Activated naive CD4-positive, alpha-beta T cell (primary cell): ENCODE measurements at places on chromosomes 6 and 20.

GRCh38 chr6:165662749-165663376 is at the start of gene PDE10A:
TSS of gene PDE10A (minus strand) at chr6:165663241. CDS start at chr6:165662811, 430 bp downstream.
- DNase-seq = no peak

DNA sequence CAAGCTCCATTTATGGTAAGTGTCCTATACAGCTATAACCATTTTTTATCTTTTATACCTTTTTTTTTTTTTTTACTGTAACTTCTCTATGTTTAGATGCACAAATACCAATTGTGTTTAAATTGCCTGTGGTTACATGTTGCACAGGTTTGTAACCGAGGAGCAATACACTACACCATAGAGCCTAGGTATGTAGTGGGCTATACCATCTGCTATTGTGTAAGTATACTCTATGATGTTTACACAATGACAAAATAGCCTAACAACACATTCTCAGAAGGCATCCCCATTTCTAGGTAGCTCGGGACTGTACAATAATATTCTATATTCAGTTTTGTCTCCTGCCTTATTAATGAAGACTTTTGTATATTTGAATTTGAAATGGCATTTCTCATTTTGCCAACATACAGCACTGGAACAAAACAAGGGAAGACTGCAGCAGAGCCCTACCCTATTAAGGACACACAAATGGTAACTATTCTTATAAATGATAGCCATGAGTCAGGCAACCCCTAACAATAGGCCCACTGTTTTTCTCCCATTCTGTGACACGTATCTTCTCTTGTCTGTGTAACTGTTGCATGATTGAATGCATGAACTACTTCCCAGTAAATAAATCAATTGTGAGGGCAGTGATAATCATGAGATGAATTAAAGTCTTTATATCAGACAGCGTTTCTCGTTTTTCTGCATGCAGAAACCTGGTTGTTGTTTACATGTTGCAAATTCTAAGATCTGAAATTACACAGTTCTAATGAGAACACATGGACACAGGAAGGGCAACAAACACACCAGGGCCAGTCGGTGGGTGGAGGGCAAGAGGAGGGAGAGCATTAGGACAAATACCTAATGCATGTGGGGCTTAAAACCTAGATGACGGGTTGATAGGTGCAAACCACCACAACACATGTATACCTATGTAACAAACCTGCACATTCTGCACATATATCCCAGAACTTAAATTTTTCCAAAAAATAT is 173.9 kb downstream of the EPM2A start:
- no peak for DNase-seq

- no peak for DNase-seq
Measured at GRCh38 chr6:111011360-111012142, 29.7 kb downstream of the RPF2 start.

DNA sequence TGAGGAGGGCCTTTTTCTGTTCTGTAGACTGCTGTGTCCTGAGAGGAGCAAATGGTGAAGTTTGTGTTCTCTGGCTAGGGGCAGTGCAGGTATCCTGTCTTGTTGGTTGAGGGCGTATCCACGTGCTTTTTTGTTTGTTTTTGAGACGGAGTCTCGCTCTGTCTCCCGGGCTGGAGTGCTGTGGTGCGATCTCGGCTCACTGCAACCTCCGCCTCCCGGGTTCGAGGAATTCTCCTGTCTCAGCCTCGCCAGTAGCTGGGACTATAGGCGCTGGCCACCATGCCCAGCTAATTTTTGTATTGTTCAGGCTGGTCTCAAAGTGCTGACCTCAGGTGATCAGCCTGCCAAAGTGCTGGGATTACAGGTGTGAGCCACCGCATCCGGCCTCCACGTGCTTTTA is 10.8 kb upstream of the PXDC1 start:
- no peak for DNase-seq

DNA sequence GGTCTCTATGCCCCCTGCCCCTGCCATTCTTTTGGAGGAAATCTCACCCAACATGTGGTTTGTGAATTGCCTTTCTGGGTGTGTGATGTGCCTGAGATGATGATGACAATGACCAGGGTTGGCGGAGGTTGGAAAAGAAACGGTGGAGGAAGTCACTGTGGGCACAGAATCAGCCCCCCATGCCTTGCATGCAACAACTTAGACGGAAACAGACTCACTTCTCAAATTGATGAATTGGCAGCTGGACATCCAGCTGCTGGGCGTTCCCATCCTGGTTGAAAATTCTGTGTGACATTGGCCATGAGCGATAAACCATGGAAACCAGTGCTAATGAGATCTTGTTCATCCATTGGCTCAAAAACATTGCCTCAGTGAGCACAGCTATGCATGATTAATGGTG is 95.8 kb upstream of the LY86 start:
- no peak for DNase-seq

DNA sequence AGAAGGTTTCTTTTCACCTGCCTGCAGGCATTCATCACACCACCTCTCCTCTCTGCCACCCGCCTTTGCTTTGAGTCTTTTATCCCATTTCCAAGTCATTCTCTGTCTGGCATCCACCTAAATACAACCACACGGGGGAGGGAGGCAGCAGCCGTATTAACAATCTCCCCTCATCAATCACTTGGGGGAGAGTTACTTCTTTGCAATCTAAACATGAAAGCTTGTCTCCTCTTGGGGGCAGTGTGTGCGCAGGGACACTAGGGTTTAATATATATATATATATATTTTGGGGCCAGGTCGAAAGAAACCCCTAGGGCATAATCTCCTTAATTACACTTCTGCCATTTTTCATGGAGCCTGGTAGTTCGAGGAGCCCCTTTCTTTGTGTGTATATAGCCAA is 214.5 kb downstream of the TSHZ2 start:
- no peak for DNase-seq

DNA sequence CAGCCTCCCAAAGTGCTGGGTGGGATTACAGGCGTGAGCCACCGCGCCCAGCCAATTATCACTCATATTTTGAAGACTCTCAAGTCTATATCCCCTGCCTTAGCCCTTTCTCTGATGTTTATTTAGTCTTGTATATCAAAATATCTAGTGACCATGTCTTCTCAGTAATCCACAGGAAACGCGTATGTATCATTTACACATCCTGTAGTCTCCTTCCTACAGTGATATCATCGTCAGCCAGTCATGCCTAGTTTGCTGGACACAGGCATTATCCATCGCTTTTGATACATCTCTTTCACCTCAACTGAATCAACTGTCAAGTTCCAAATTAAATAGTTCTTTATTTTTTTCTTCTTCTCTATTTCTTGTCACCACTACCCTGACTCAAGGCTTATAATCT is 223.7 kb downstream of the NKAIN2 start:
- DNase-seq = no peak

DNA sequence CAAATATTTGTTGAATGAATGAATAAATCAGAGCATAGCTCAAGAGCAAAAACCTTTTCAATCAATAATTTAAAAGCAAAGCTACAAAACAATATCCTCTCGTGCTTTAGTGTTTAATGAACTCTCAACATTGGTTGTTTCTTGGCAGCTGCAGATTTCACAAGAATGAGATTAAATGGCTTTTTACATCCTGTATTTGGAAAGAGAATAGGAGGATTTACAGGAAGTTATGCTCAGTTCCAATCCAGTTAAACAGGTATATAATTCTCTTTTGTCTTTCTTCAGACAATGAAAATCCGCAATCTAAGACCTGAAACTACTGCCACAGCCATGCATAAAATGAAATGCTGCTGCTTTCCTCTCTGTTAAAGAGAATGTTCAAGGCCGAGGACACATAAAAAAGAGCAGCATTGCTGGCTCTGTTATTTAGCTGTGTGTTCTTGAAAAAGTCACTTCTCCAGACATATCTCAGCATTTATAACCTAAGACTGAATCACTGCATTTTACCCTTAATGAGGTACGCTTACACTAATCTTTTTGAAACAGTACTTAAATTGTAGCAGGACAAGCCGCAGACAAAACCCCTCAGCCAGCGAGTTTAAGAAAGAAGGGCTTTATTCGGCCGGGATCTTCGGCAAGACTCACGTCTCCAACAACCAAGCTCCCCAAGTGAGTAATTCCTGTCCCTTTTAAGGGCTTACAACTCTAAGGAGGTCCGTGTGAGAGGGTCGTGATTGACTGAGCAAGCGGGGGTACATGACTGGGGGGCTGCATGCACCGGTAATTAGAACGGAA is 3.6 kb downstream of the C6orf52 start:
- no peak for DNase-seq

GRCh38 chr6:128720891-128721290 is 162.0 kb upstream of the LAMA2 start:
- DNase-seq = no peak

- no peak for DNase-seq
Measured at GRCh38 chr6:117607511-117607910, 5.2 kb upstream of the GOPC start.

DNA sequence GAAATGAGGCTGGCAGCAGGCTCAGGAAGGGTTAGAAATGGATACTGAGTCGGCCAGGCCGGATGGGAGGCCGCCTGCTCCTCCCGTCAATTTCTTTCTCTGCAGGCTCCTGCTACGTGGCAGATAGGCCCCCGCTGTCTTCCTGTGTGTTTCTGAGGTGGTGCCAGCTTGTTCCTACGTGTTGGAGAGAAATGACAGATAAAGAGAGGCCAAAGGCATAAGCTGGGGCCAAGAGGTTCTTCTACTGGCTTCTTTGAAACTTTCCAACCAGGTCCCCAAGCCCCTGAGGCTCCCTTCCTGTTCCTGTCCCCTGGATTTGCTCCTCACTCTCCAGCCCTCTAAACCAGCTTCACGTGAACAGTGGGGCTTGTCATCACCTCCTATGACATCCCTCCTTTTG is 76.8 kb downstream of the TCP11 start:
- no peak for DNase-seq

DNA sequence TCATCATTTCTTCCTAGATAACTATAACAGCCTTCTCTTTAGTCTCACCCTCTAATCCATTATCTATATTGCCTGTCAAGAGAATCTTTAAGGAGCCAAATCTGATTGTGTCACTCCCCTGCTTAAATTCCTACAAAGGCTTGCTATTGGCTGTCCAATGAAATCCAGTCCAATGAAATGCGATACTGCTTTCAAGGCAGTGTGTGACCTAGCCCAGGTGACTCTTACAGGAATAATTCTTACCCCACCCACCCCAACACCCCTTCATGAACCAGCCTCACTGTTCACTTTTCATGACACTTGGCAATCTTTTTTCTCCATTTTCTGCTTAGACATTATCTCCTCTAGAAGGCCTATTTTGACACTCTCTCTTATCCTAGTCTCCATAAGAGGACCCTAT is 163.3 kb upstream of the MARCKS start:
- no peak for DNase-seq

GRCh38 chr20:16803965-16804792 is 56.0 kb downstream of the OTOR start:
- no peak for DNase-seq

GRCh38 chr6:14316651-14317386 is 199.2 kb downstream of the CD83 start:
- DNase-seq = no peak

- no peak for DNase-seq
Measured at GRCh38 chr6:98254624-98255023, 579.8 kb upstream of the POU3F2 start.

GRCh38 chr20:45392733-45393132 is 14.6 kb upstream of the TP53TG5 start:
- no peak for DNase-seq

- no peak for DNase-seq
Measured at GRCh38 chr20:18176318-18176785, 38.7 kb downstream of the KAT14 start.

DNA sequence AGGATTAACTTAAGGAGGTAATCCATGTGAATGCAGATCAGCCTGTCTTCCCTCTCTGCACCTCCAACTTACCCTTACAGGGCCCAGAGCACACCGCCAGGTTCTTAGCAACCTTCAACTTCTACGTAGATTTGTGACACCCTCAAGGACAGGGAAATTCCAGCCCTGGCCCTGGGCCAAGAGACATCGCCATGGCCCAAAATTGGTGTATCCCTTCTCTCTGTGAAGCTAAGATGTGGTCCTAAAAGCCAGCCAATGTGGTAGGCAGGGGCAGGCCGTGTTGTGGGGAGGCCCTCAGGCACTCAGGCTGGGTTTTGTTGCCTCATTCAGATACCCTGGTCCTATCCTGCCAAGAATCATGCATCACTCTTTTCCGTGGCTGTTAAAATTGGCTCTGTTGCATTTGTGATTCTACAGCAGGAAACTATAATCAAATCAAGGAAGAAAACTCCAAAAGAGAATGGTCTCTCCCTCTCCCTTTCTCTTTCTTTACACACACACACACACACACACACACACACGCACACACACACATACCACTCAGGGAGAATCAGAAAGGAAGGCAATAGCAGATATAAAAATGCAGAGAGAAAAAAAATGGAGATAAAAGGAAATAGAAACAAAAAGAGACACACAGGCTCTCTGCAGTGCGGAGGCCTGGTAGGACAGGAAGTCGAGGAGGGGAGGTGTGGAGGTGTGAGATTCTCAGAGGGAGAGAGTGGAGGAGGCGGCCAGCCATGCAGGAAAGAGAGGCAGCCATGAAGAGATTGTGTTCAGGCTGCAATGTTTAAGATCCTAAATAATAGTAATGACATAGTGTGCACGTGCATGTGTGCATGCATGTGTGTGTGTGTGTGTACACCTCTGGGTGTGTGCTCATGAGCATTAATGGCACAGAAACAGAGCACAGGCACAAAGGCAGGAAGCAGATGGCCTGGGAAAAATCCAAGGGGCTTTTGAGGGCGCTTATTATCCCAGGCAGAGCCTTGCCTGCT is 201.8 kb upstream of the LRFN2 start:
- no peak for DNase-seq

DNA sequence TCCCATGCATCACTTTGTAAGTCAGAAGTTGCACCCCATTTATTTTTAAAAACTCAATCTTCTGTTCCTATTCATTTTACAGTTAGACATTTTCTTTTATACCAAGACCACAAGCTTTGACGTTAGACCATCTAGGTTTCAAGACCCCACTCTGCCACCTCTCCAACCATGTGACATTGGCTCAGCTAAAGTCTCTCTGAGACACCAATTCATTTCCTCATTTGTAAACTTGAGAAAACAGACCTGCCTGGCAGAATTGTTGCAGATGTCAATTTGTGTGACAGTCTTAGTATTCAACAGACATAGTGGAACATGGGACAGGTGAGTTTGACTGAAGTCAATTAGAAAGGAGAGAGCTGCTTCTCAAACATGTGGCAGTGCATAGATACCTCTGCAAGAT is 55.6 kb upstream of the CSE1L start:
- DNase-seq = no peak

GRCh38 chr6:49564552-49564951 is 14.1 kb downstream of the C6orf141 start:
- no peak for DNase-seq

GRCh38 chr6:84568971-84569370 is 195.4 kb downstream of the TBX18 start:
- no peak for DNase-seq
